C1 segment of cervical spinal cord (tissue), 14 donors: ENCODE measurements at places on chromosomes 4 and X.

DNA sequence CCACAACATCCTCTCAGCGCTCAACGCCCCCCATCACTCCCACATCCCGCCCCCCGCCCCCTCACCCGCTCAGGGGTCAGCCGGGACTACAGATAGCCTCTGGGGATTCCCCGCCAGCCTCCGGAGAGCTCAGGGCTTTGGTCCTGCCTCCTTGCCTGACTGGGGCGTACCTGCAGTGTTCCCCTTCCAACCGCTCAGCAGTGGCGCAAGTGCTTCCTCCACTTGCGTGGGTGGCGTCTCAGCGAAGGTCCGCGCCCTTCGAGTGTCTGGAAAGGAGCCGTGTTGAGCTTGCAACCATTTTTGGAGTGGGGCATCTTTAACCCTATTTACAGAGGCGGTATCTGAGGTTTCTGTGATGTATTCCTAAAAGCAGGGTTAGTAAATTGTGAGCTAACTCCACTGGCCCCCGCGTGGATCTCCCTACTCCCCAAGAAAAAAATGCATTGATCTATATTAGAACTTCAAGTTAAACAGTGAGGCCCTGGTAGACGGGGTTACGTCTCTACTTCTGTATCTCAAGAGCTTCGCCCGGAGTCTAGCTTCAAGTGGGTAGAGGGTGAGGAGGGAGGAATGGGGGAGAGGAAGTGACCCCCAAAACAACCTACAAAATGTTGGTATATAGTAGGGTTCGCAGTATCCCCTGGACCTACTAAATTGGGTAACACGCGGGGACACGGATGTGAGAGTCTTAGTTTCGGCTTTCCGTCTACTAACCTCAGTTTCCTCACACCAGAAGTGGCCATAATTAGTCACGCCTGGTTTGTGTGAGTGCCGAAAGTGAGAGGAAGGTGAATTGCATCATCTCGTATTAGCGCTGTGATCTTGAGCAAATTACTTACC is 16.1 kb downstream of the NKX3-2 start:
- DNase-seq, result no peak

- DNase-seq, result no peak
Measured at GRCh38 chr4:163865010-163865409, 370.5 kb downstream of the TMA16 start.

GRCh38 chr4:36568575-36568974 is 287.2 kb downstream of the DTHD1 start:
- DNase-seq, result no peak

DNA sequence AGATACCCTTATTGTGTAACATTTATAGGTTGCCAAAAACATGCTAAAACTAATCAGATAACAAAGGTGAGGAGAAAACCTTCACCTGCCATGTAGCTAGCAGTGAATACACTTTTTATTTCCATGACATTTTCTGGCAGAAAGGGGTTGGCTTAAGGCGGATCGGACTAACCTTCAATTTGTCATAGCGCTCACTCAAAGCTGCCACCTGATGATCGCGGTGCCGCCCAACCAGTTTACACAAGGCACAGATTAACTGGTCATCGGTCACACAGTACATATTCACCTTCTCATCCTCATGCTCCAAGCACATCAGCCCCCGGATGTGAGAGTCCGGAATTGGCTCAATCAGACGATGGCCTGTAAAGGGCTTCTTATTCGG is 53.7 kb downstream of the MID1 start:
- no peak for DNase-seq

DNA sequence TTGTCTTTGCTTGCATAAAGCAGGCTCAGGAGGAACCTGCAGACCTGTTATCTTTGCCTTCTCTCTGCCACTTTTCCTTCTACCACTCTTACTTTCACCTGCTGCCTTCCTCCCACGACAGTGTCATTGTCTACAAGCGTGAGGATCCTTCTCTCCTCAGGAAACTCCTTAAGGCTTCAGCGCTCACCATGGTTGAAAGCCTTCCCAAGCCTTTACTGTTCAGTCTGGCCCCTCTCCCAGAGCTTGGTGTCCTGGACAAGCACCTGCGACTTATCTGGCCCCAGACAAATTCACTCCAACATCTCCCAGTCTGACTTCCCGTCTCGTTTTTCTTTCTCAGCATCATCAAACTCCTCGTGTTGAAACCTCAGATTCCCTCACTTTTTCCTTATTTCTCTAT is 31.0 kb downstream of the CC2D2A start:
- no peak for DNase-seq

- no peak for DNase-seq
Measured at GRCh38 chr4:2159931-2160330, 82.0 kb downstream of the HAUS3 start.
